ENCODE measurements at places on chromosomes 7 and 10.

GRCh38 chr7:158008267-158008666 is 579.4 kb downstream of the PTPRN2 start:
- DNase-seq = no peak

DNA sequence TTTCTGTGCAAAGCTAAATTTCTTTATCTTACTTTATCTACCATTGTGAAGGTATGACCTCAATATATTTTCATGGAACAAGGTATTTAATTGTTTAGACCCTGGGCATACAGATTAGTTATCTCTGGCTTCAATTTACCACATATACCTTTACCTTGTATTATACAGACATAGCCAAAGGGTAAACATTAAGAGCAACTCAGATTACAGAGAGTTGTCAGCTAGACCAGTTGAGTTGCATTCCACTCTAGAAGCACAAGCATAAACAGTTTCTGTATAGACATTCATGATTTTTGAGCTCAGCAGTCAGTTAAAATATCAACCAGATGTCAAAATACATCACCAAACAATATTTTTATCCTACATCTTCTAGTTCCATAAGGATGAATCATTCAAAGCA is 857.3 kb upstream of the ZWINT start:
- DNase-seq = no peak

DNA sequence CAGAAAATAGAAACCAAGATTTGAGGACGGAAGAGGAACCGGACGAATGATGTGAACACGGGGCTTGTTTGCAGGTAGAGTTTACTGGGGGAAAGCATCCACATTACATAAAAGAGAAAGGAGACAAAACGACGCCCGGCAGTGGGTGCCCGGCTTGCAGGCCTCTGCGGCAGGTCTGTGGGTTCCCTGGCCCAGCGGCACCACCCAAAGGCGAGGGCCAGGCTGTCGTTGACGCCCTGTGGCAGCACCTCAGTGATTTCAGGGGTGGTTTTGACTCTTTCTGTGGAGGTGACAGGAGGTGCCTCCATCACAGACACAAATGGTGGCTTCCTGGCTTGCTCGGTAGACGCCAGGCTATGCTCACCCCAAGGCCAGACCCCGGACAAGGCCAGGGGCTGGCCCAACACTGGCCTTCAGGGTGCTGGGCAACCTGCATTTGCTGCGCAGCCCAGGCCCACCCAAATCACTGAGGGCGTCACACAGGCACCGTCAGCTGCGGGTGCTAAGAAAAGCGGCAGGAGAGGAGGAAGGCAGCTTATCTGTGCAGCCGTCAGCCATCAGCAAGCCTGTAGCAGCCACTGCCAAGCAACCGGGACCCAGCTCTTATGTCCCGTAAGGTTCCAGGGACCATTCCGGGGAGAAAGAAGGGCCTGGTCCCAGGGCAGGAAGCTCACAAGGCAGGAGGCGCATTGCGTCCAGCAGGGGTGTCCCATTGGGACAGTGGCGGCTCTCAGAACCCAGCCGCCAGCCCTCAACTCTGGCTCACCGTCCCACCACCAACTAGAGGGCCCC is 230.3 kb downstream of the PTPRN2 start:
- DNase-seq = no peak

- DNase-seq = no peak
These were observed 758.0 kb downstream of the AUTS2 start for GRCh38 chr7:70356085-70356786.

GRCh38 chr7:132485600-132486273 is 90.5 kb downstream of the PLXNA4 start:
- DNase-seq = no peak

DNA sequence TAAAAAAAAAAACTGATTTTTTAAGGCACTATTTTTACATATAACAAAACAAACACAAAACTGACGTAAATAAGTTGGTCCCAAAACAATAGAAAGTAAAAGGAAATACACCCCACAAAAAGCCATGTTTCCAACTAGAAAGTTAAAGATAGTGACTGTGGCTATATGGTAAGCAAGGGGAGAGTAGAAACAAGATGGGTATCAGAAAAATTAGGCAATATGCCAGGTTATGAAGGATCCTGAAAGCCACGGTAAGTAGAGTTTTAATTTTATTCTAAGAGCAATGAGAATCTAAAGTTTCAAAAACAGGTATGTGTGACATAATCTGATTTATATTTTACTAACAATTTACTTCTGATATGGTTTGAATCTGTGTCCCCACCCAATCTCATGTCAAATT is 61.5 kb downstream of the BRAF start:
- no peak for DNase-seq

DNA sequence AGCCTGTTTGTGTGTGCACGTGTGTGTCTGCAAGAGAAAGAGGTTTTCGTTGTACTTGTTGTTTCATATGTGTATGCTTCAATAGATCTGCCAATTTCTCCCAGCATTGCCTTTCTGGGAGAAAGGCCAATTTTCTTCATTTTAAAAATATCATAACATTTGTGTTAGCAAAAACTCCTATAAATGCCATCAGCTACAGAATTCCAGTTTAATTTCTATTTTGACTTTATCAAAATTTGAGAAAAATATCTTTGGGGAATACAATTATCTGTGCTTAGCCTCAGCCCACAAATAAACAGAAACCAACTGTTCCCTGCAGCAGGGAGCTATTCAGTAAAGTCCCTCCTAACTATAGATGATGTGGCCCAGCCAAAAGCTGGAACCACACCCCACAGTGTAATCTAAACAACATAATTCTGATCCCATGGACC is 68.3 kb upstream of the MGMT start:
- no peak for DNase-seq

DNA sequence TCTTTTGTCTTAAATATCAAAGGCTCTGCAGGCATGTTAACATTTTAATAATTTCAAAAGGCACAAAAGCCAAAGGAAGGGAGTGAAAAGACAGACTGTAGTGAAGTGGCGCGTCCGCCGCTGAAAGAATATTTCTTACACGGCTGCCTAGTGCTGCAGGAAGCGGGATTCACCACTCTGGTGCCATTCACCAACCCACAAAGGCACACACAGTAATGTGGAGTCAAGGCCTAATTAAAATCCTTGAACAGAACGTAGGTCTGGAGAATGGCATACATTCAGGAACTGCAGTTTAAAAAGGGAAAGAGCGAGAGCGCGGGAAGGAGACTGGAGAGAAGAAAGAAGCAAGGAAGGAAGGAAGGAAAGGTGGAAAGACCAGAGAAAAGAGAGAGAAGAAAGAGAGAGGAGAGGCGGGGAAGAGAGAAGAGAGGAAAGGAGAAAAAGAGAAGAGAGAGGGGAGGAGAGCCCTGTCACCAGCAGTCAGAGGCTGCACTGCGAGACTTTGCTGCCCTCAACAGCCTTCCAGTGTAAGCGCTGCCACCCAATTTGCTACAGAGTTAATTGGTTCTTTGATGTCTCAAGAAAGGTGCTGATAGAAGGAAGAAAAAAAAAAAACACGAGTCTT is 554.0 kb downstream of the MDFIC start:
- DNase-seq = no peak

- no peak for DNase-seq
These were observed 103.8 kb upstream of the SLC26A5 start for GRCh38 chr7:103549786-103550185.

GRCh38 chr10:43204042-43204942 is 62.6 kb downstream of the RASGEF1A start:
- DNase-seq = no peak

DNA sequence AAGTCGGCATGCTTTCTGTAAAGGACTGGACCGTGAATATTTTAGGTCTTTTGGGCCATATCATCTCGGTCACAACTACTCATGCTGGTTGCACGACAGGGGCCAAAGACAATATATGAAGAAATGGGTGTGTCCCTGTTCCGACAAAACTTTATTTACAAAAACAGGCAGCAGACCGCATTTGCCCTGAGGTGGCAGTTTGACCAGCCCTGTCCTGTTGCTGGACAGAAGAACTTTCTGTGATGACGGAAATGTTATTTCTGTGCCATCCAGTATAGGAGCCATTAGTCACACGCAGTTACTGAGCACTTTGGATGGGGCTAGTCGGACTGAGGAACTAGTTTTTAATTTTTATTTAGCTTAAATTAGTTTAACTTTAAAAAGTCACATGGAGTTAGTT is 112.8 kb upstream of the CARD11 start:
- DNase-seq = no peak

DNA sequence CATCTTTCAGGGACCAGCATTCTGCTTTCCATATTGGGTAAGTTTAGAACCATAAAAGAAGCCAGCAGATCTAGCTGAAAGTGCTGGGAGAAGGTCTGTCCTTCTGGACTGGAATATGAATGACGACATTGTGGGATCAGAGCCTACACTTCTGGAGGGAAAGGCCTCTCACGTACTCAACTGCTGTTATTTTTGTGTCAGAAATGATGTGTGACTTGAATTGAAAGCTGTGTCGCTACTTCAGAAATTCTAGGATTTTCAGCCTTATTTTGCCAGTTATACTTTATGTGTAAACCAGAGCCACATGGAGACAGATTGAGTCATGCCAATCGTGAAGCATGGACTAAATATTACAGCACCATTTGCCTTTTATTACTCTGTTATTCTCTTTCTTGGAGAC is 231.0 kb downstream of the KIAA1217 start:
- no peak for DNase-seq

DNA sequence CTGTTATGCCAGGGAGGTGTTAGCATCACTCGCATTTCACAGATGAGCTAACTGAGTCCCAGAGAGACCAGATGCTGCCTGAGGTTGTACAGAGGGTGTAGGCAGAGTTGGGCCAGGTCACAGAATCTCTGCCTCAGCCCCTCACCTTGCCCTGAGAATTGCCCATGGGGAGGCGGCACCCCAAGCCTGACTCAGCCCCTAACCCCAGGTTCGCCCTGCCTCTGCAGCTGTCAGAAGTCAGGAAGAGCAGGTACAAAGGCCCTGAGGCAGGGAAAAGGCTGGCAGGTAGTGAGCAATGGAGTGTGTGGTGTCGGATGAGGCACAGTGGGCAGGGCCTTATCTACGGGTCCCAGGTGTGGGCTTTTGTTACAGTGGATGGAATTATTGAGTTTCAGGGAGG is 79.4 kb downstream of the MYL10 start:
- no peak for DNase-seq

DNA sequence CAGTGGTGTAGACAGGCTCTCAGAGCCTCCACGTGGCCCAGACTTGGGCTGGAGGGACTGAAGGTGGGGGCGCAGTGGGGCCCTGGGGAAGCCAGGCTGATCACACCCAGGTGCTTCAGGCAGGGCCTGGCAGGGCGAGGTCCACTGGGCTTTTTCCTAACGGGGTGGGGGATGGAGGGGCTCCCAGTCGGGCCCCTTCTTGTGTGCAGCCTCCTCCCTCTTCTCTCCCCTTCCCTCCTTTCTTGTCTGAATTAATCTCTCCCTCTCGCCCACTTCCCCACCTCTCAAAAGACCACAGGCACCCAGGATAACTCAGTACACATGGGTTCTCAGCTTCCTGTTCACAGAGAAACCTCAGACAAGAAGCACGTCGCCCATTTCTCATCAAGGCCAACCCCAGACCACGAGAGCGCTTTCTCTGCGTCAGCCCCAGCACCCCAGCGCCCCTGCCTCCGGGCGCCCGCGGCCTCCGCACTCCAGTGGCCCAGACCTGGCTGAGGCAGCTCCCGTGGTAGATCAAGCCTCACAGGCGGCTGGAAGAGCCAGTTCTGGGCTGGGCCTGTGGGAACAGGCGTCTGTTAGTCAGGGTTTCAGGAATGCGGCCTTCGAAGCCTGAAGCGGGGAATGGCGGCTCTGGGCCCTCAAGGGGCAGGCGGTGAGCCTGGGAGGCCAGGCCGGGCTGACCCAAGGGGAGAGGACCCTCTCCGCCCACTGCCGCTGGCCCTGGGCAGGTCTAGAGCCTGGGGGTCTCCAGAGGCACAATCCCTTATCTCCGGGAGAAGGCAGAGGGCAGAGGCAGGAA is 50.6 kb downstream of the PWWP2B start:
- no peak for DNase-seq

DNA sequence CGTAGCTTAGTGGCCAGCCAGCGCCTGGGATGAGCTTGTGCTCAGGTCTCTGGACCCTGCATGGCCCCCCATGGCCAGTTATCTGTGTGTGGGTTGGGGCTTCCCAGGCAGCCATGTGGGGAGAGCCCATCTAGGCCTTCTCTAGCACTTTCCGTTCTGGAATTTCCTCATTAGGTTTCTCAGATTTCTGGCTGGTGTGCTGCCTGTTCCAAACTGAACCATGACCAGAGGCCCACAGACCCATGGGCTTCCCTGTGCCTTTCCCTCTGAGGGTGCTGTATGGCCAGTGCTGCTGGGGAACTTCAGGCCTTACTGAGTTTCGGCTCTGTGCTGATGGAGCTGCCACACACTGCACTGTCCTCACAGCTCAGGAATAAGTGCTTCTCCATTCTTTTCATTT is 50.2 kb downstream of the SHH start:
- no peak for DNase-seq

- DNase-seq = no peak
These were observed 41.1 kb downstream of the CPVL start for GRCh38 chr7:29105191-29105590.

DNA sequence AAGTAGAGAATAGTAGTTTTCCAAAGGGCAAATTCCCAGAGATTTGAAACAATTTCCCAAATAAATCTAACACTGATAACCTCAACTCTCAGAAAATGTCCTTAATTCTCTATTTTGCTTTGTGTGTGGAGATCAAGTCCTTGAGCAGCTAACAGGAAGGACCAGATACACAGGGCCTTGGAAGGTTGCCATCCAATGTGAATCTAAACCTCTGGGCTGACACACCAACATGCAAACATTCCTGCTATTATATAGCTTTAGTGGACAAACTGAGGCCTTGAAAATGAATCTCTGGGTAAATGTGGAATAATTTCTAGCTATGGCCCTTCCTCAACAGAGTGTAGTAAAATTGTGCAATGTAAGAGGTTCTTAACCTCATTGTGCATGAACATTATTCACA is 44.1 kb upstream of the PARD3 start:
- DNase-seq = no peak

GRCh38 chr7:142703655-142704305 is 45.5 kb upstream of the PRSS1 start:
- no peak for DNase-seq

GRCh38 chr7:107319724-107320228 is 150.1 kb upstream of the GPR22 start:
- DNase-seq = no peak

DNA sequence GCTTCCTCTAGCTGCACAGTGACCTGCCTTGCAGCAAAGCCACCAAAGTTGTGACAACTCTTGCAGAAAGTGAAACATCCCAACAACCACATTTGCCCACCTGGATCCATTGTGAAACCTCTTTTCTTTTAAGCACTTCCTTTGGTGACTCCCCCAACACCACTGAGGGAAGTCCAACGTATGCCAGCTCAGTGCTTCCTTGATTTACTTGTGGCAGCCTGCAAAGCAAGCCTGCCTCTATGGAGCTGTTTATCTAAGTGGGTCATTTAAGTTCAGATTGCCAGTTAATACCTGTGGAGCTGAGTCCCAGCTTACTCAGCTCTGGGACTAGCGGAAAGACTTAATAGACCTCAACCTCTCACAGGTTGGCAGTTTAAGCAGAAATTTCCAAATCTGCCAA is 230.8 kb upstream of the GHITM start:
- DNase-seq = no peak

GRCh38 chr10:93152136-93152535 is 78.4 kb downstream of the CYP26A1 start:
- no peak for DNase-seq
